ENCODE measurements at places on chromosomes 11 and 22.

DNA sequence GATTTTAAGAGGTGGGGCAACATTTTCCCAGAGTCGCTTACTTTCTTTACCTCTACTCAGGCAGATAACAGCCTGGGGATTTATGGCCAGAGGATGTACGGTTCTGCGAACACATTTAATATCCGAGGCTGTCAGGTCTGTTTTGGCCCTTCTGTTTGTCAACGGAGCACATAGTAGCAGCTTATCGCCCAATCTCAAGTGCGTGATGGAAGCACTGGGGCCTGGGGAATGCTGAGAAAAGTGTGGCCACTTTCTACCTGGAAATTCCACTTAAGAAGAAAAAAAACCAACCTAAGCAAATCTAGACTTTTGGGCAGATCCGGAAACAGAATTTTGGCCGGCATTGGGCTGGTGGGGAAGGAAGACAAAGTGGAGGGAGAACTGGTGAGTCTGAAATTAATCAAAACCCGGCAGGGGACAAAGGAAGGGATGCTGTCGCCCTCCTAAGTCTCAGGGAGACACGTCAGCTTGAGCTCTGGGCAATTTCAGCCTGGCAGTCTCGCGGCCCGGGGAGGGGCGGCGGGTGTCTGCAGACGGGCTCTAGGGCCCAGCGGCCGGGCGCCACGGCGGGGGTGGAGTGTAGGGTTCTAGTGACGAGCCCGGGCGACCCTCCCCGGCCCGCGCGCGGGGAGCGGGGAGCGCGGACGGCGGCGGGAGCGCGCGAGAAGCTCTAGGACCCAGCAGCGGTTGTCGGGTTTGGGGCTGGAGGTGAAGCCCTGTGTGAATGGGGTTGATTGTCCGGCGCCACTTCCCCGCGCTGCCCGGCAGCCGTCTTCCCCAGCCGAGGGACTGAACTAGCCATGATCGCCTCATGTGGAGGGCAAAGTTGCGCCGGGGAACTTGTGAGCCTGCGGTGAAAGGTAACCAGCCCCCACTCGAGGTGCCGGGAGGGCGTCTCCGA, at the start of gene AMOTL1:
Gene AMOTL1, plus strand, starts transcription at position 656 of the 901 bp plus-strand sequence. Its CDS starts 156 bp downstream, at position 812.
- DNase-seq = peak; percentile 83

GRCh38 chr11:61974766-61975631, 7.6 kb upstream of the FTH1 start:
- no peak for DNase-seq

GRCh38 chr11:111231836-111232235, 13.7 kb upstream of the POU2AF2 start:
- DNase-seq = no peak

GRCh38 chr11:2363577-2364370, 13.3 kb upstream of the CD81 start:
- no peak for DNase-seq

GRCh38 chr11:114195981-114196731, 100.0 kb upstream of the NNMT start:
- no peak for DNase-seq

DNA sequence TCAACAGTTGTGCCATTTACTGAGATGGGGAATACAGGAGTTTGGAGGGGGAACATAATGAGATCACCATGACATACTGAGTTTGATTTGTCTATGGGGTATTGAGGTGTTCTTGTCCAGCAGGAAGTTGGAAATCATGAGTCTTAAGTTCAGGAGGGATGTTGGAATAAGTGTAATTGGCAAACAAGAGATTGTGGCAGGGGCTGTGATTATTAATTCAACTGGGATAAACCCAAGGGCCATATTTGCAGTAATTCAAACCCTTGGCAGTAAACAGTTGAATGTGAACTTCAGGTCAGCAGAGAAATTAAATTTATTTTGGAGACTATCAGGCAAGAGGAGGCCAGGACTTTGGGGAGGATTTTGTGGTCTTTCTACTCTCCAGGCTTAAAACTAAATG, 33.4 kb downstream of the ADM start:
- DNase-seq = no peak

DNA sequence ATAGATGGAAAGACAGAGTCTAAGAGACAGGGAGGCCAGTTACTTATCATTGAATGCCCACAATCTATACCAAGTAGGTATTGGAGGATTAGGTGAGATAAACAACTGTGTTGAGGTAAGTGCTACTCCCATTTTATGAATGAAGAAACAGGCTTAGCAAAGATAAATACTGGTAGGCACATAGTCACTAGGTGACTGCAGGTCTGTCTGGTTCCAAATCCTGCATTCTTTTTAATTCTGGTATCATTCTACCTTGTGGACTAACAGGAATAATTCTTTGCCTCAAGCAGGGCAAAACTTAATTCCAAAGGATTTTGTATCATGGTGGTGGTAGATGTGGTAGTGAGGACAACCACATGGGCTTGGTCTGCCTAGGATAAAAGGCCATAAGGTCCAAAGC, 28.4 kb downstream of the RNF169 start:
- no peak for DNase-seq

GRCh38 chr11:128341280-128342248, 245.8 kb downstream of the ETS1 start:
- DNase-seq = no peak

GRCh38 chr11:122393209-122393860, 262.2 kb upstream of the UBASH3B start:
- no peak for DNase-seq
